ENCODE measurements at places on chromosomes 13 and 19.

GRCh38 chr19:29526730-29527499, 1.1 kb downstream of the VSTM2B start:
- DNase-seq = no peak

DNA sequence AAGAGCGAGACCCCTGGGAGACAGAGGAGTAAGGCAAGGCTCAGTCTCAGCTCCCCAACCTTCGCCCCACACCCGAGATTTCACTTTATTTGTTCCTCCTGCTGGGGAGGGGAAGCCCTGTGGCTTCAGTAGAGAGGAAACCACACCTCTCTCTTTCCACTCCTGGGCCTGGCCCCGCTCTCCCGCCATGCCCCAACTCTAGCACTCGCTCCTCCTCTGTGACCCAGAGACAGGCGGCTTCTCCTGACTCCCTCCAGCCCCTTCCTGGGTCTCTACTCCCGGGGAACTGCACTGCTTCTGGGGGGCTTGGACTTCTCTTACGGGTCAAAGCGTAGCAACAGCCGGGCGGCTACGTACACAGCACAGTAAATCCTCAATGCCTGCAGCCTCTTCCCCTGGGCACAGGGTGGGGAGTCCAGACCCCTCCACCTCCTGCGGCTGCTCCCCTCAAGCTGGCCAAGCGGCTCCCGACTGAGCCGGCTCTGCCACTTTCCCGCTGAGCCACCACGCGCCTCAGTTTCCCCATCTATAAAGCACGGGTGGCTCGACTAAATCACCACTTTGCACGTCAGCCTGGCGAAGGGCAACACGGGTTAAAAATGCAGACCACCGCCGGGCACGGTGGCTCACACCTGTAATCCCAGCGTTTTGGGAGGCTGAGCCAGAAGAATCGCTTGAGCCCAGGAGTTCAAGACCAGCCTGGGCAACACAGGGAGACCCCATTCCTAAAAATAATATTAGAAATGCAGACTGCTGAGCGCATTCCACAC, 1.4 kb downstream of the RNF126 start:
- DNase-seq = no peak

GRCh38 chr13:73748404-73748803, 385.8 kb downstream of the KLF12 start:
- DNase-seq = no peak

DNA sequence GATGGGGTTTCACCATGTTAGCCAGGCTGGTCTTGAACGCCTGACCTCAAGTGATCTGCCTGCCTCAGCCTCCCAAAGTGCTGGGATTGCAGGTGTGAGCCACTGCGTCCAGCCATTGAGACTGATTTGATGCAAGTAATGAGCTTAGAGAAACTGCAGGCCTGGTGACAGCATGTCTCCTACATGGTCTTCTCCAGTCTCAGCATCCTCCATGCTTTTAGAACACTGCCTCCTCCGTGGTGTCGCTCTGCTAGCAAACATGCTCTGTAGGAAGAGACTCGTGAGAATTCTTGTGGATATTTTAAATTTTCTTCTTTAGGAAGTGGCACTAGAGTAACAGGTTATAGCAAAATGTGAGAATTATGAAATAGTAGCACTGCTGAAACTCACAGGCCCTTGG, 37.1 kb downstream of the TPT1 start:
- DNase-seq = no peak

GRCh38 chr13:57123681-57124080, 17.0 kb upstream of the PRR20A start:
- peak; percentile 76 for DNase-seq

DNA sequence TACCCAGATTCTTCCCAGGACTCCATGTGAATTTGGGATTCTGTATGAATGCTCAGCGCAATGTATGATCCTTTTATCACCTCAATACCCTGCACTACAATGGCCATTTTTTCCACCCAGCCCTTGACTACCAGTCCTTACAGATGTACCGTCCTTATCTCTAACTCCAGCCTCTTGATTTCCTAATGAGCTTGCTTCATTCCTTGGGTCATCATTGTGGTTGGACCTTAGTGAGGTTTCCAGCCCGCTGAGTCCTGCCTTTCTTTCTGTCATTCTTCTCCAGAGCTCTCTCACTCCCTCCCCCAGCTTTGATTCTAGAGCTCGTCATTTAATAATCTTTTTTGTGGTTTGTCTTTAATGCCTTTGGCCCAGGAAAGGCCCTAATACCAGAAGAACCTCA, 438.5 kb downstream of the ZNF536 start:
- no peak for DNase-seq

- no peak for DNase-seq
These were observed 1.3 kb upstream of the TGFB1 start for GRCh38 chr19:41355035-41355434.

DNA sequence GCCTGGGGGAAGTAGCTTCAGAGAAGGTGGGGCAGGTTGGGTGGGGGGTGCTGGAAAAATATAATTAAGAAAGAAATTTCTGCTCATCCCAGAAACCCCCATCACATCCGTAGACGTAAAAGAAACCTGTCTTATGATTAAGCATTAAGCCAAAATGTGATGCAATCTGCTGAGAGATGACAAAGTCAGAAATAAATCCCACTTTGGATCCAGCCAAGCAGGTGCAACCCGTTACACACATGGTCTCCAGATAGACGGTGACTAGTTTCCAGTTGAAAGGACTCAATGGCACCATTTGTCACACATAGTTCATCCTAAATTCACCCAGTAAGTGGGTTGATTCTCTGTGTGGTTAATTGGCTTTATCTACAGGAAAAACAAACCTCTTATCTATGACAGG, 34.1 kb downstream of the PSG5 start:
- DNase-seq = no peak

DNA sequence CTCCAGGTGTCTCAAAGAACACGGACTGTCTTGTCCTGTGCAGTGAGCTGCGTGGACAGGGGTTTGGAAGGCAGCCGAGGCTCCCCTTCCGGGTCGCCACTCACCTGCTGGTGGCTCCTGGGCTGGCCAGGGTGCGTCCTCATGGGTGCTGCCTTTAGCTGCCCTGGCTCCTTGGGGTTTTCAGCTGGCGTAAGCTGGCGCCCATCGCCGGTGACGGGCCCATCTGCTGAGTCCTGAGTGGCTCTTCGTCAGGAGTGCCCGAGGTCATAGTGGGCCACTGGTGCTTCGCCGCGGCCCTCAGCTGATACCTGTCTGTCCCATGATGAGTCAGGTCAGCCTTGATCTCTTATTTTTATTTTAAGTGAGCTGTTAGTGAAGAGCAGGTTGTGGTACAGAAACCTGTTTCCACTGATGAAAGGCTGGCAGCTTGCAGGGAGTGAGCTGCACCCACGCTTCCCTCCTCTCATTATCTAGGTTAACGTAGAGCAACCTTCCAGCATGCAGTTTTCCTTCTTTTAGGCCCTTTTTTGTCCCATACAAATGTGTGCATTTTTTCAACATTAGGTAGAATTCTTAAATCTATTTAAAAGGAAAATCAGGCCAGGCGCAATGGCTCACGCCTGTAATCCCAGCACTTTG, 18.4 kb downstream of the EPN1 start:
- peak; percentile 69 for DNase-seq

GRCh38 chr13:48580185-48580803, 47.4 kb upstream of the RCBTB2 start:
- DNase-seq = peak; percentile 71

GRCh38 chr13:21149568-21149967, 26.8 kb downstream of the SKA3 start:
- DNase-seq = no peak

- DNase-seq = no peak
These were observed 12.5 kb downstream of the ARID3A start for GRCh38 chr19:938233-938923.

- no peak for DNase-seq
These were observed 566.9 kb downstream of the PCDH9 start for GRCh38 chr13:66663206-66663605.

GRCh38 chr19:2491130-2491801, 15.3 kb downstream of the GADD45B start:
- no peak for DNase-seq

DNA sequence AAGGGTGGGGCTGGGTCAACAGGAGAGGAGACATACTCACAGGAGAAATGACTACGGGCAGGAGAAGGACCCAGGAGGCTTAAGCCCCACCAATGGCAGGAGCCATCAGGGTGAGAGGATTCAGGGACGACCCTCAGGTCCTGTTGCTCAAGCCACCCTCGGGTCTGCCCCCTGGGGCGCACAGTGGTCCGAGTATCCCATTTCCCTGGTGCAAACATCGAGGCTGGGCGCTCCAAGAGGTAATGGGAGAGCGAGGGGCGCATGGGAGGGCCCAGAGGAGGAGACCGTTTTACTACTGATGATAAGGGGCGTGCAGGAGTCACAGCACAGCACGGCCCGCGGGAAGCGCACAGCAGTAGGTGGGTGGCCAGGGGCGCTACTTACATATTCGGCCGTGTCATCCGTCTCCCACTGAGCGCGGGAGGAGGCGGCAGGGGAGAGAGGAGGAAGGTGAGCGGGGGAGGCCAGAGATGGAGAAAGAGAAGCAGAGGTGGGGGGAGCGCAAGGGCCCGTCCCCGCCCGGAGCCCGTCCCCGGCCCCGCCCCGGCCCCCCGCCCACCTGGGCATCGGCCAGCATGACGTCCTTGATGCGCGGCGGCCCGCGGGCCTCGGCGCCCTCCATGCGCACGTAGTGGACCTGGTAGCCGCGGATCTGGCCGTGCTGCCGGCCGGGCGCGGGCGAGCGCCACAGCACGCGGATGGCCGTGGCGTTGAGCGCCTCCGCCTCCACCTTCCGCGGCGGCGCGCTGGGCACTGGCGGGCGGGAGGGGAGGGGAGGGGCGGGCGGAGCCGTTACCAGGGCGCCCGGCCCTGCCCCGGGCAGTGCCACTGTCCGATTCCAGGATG, 111.5 kb downstream of the PTPRS start:
- no peak for DNase-seq

- no peak for DNase-seq
These were observed 1.3 kb downstream of the CCDC159 start for GRCh38 chr19:11347546-11348039.

DNA sequence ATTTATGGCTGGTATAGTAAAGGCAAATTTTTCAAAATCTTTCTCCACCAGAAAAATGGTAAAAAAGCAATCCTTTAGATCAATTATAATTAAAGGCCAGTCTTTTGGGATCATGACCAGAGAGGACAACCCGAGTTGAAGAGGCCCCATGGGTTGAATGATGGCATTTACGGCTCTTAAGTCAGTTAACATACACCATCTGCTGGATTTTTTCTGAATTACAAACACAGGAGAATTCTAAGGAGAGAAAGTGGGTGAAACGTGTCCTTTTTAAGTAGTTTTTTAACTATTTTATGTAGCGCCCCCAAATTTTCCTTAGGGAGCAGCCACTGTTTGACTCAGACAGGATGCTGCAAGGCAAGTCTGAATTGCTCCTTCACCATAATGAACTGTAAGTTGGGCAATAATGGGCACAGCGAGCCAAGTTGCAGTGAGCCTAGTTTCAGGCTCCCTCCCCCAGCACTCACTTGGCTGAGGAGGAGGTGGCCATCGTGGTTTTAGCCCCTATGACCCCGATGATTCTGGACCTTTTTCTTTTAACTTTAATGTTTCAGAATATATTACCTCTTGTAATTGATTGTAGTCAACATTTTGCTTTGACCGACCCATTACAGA, 13.6 kb upstream of the ZNF611 start:
- DNase-seq = no peak

- no peak for DNase-seq
These were observed 7.2 kb upstream of the SERTM1 start for GRCh38 chr13:36666477-36667229.

DNA sequence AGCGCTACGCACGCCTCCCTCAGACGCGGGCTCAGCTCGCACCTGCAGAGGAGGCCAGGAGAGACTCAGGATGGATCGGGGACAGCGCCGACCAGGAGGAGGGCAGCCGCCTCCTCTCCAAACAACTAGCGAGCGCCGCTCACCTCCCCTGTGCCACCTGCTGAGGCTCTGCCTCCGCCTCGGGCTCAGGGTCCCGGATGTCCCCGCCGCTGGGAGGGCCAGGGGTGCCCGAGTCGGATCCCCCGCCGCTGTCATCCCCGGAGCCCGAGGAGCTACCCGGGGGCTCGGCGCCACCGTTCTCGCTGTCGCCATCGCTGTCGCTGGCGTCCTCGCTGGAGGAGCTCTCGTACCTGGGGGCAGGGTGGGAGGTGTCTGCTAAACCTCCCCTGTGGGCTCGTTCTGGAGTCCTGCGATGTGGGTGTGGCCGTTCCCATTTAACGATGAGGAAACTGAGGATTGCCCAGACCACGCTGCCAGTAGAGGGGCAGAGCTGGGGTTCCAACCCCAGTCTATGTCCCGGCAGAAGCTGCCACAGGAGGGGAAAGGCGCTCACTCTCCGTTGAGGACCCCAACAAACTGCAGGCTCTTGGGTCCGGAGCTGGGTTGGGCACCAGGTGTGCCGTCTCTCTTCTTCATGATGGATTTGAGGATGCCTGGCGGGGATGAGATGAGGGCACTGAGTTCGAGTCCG, 9.2 kb downstream of the KANK3 start:
- DNase-seq = no peak

GRCh38 chr19:41431426-41432386, 4.5 kb upstream of the B3GNT8 start:
- no peak for DNase-seq

DNA sequence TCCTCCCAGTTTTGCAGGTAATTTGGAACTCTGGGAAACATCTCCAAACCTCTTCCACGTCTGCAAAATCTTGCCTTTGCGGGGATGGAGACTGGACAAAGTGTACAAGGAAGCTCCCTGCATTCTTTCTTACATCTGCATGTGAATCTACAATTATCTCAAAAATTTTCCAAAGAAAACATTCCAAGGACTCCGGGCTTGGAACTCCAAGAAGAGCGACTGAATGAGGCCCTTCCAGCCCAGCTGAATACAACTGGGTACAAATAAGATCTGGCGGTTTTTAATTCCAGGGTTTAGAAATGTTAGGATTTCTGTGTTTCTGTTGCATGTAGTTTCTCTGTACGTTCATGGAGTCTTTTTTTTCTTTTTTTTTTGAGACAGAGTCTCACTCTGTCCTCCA, 28.5 kb downstream of the EXOC3L2 start:
- no peak for DNase-seq

- DNase-seq = peak; percentile 71
These were observed 647 bp upstream of the KLF12 start for GRCh38 chr13:74134777-74135325.

DNA sequence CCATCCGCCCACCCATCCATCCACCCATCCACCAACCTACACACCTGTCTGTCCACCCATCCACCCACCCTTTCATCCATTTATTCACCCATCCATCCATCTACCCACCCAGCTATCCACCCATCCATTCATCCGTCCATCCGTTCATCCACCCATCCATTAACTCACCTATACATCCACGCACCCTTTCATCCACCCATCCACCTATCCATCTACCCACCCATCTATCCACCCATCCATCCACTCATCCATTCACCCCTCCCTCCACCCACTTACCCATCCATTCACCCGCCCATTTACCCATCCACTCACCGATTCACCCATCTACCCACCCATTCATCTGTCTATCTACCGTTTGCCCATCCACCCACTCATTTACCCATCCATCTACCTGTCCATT, 17.6 kb downstream of the KLHL26 start:
- DNase-seq = no peak

DNA sequence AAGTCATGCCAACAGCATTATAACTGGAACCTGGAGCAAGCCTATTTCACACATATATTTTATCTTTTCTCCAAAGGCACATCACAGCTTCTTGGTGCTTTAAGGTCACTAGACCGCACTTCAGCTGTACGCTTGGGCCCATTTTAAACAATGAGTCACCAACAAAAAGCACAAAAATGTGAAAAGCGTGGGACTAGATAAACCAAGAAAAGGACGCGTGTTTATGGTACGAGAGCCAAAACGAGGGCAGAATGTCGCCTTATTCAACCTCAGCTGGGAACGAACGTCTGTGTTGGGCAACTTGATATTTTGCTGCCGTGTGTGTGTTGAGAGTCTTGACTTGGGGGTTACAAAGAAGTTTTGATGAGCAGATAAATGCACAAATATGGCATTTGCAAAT, 9.2 kb upstream of the EHD2 start:
- DNase-seq = no peak

Data from aorta (tissue), 5 donors.